ENCODE measurements at places on chromosomes 2 and 18.
A peak's percentile ranks its signal among the peaks of the same experiment; 100 is the strongest.

DNA sequence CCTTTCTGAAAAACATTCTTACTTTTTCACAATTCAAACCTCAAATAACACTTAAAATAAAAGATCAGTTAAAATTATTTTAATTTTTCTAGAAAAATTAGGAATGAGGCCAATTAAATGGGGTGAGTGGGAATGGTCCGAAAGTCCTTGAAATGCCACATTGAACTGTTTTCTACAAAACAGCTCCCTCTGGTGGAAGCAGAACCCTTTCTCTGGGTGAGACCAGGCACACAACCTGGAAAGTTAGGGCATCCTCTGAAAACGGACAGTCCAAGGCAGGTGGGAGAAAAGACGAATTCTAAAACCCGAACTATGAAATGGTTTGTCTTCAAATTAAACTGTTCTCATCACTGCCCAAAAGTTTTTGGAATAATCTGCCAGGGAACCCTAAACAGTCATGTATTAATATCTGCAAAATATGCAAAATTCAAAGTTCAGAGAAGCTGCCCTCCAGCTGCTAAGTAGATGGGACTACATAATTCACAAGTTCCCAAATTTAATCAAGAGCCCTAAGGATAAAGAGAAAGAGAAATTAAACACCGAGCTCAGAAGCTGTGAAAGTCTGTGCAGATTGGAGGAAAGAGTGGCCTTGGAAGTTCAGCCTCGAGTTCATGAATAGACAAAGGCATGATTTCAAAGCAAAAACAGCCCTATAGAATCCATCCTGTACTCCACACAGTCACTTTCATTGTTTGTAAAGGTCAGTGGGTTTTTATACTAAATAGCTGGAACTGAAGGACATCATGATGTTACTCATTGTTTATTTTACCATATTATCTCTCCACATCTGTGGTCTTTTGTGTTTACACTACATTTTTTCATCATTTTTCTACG is 108.3 kb downstream of the PIEZO2 start:
- peak; percentile 55 for DNase-seq

DNA sequence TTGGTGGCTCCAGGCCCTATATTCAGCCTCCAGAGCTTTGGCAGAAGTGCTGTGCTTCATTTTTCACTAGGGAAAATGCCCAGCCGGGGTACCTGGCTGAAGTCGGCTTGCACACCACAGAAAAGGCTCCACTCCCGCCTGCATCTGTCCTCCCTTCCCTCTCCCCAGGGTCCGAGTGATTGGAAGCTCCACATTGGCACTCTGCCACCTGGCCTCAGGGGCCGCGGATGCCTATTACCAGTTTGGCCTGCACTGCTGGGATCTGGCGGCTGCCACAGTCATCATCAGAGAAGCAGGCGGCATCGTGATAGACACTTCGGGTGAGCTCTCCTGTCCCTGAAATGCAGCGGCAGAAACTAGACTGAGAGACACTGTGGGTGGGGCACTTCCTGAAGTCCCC is 47.4 kb downstream of the IMPA2 start:
- DNase-seq = no peak

DNA sequence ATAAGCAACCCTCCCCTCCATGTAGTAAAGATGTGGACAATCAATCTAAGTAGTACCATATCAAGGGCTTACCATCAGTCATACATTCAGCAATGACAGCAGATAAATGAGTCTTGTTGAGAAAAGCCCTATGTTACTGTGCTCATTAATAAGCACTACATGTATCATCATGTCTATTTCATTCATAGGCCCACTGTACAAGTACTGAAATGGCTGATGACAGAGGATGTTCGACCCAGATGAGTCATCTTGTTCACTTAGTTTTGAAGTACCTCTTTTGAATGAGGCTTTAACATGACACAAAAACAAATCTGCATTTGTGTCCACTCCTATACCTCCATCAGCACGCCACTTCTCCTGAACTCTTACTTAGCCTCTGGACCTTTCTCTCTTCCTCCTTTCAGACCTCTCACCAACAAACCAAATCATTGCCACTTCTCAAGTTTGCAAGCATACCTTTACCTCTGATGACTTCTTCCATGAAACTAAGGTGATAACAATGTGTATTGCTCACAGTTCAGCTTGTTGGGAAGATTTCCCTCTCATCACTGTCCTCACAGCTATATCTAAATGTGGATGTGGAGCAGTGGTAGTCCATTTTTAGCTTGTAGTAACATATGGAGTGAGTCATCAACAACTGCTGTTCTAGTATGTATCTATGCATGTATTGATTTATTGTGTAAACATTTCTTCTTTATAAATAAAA is 921.0 kb upstream of the SLC39A10 start:
- no peak for DNase-seq

DNA sequence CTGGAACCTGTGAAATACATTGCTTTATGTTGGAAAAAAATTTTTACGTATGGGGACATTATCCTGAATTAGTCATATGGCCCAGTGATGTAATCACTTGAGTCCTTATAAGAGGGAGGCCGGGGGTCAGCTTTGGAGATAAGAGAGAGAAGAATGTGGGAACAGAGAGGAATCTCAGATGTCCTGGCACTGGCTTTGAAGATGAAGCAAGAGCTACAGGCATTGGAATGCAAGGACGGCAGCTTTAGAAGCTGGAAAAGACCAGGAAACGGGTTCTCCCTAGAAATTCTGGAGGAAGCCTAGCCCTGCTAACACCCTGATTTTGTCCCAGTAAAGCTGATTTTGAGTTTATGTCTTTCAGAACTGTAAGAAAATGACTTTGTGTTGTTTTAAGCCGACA is 1129.9 kb upstream of the GYPC start:
- no peak for DNase-seq

DNA sequence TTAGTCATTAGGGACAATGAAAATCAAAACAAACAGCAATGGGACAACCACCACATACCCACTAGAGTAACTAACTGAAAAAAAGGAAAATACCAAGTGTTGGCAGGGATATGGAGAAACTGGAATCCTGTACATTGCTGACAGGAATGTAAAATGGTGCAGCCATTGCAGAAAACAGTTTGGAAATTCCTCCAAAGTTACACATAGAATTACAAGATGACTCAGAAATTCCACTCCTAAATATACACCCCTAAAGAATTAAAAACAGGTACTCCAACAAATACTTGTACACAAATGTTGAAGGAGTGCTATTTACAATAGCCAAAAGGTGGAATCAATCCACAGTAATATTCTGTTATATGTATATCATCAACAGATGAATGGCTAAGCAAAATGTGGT is 110.9 kb downstream of the ROCK1 start:
- no peak for DNase-seq

GRCh38 chr18:36448384-36449290 is 151.1 kb downstream of the FHOD3 start:
- no peak for DNase-seq

Data from D341Med (cell line).